ENCODE measurements at places on chromosomes 5 and 9.

DNA sequence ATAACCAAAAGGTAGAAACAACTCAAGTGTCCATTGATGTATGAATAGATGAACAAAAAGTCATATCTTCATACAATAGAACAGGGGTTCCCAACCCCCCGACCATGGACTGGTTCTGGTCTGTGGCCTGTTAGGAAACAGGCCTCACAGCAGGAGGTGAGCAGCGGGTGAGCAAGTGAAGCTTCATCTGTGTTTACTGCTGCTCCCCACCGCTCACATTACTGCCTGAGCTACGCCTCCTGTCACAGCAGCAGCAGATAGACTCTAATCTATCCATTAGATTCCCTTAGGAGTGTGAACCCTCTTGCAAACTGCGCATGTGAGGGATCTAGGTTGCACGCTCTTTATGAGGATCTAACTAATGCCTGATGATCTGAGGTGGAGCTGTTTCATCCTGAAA is 478.0 kb downstream of the BRINP1 start:
- no peak for DNase-seq

GRCh38 chr5:80592761-80593160 is 22.7 kb upstream of the ANKRD34B start:
- no peak for DNase-seq

- peak; percentile 21 for DNase-seq
These were observed 1.7 kb downstream of the KIF4B start for GRCh38 chr5:155015239-155015638.

DNA sequence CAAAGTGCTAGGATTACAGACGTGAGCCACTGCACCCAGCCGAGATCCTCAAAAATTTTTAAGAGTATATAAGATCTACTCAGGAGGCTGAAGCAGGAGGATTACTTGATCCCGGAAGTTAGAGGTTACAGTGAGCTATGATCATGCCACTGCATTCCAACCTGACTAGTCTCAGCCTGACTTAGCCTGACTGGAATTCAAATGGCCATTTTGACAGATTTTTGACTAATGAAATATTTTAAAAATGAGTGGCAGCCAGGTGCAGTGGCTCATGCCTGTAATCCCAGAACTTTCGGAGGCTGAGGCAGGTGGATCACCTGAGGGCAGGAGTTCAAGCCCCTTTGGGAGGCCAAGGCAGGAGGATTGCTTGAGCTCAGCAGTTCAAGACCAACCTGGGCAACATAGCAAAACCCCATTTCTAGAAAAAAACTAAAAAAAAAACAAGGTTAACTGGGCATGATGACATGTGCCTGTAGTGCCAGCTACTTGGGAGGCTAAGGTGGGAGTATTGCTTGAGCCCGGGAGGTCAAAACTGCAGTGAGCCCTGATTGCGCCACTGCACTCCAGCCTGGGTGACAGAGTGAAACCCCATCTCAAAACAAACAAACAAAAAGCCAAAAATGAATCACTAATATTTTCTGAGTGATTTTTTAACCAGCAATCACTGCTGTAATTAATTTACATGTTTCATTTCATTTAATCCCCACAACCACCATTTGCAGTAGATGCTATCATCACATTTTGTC is 16.6 kb downstream of the ATOX1 start:
- no peak for DNase-seq

DNA sequence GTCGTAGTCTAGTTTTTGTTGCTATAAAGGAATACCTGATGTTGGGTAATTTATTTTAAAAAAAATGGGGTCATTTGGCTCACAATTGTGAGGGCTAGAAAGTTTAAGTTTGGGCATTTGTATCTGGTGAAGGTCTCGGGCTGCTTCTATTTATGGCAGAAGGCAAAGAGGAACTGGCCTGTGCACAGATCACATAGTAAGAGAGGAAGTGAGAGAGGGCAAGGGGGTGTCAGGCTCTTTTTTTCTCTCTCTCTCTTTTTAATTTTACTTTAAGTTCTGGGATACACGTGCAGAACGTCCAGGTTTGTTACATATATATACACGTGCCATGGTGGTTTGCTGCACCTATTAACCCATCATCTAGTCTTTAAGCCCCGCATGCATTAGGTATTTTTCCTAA is 453.3 kb downstream of the DIRAS2 start:
- DNase-seq = no peak

DNA sequence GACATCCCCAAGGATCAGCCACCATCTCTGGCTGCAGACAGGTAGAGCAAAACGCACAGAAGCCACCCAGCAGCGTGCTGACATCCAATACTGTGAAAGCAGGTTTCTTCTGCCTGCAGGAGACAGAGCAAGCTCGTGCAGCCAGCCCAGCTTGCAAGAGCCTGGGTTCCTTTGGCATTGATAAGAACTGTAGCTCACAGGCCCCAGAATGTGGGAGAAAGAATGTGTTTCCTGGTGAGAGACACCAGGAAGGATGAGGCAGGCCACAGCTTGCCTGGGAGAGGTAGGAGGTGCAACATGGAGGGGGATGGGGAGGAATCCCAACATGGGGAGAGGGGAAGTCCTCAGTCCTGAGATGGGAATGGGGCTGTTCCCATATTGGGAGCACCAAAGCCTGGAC is 34.0 kb upstream of the ARAP3 start:
- no peak for DNase-seq

DNA sequence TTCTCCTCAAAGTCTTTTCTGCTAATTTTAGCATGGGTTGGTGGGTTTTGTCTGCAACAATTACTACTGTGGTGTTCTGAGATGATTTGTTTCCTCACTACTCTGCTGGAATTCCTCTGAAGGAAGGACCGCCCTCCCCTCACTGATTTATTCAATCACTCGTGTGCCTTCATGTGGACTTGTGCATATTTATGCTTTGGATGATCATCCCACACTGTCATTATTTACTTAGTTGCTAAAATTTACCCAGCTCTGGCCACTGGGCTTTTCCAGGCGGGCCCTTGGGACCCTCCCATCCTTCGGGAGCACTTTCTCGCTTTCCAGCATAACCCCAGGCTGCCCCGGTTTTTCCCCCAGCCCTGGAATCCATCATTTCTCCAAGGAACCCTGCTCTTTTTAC is 41.7 kb upstream of the NKD2 start:
- no peak for DNase-seq

GRCh38 chr9:5375790-5376477 is 36.3 kb upstream of the RLN1 start:
- DNase-seq = no peak

DNA sequence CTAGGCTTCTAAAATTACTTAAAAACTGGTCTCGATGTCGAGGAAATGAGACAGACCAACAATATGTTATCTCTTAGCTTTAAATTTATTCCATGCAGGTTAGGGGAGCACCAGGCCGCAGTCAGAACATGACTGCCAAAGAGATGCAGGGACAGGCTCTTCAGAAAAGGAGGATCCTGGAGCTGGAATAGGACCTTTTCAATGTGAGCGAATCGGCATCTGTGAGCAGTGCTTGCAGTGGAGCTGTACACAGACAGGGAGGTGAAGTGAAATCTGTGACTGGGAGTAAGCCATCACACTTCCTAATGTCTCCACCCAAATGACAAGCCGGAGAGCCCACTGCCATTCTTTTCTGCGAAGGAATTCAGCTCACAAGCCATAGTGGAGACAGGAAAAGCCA is 78.2 kb downstream of the EFNA5 start:
- DNase-seq = no peak

DNA sequence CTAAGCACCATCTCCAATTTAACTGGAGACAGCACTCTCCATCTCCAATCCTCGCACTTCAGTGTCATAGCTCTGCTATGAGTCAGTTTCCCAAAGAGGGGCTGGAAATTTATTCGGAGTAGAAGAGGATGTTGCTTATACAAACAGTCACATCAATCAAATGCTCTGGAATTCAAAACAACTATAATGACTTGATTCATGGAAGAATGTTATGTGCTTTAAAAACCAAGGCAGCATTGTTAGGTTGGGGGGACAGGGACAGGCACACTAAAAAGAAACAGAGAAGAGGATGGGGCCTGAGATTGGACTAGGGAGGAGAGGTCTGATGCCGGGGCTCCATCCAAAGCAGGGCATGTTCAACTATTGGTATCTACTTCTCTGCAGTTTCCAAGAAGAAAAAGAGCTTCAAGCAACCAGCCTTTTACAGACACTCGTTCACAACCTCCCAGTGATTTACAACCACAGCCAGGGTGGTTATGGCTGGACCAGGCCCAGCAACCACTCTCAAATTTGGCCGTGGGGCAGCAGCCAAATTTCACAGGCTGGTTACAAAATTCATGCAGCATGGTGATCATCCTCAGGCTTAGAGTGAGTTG is 117.5 kb upstream of the ZNF366 start:
- no peak for DNase-seq

All from hematopoietic multipotent progenitor cell treated with erythropoietin and hydrocortisone succinate and interleukin-3 and kit ligand, for 8 days (in vitro differentiated cells).